Stimulated activated CD8-positive, alpha-beta memory T cell treated with anti-CD3 and anti-CD28 coated beads, Interleukin-15, amount 100 ng/mL, for 48 hours (primary cell): ENCODE measurements at places on chromosomes 7 and 10.

DNA sequence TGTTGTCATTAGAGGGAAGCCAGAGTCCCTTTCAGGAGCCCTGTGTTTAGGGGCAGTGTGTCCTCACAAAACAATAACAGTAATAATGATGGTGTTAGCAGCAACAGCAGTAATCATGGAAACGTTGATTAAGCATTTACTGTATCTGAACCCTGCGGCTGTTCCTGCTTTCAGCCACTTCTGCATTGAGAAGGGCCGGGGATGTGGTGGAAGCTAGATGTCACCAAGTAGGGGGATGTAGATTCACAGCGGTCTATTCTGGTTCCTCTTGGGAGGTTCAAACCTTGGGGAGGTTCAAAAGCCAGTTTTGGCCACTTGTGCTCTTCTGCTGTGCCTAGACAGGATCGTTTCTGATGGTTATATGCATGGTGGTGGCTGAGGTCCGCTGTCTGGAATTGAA lies 44.8 kb downstream of the PRPF18 start:
- DNase-seq, result no peak

DNA sequence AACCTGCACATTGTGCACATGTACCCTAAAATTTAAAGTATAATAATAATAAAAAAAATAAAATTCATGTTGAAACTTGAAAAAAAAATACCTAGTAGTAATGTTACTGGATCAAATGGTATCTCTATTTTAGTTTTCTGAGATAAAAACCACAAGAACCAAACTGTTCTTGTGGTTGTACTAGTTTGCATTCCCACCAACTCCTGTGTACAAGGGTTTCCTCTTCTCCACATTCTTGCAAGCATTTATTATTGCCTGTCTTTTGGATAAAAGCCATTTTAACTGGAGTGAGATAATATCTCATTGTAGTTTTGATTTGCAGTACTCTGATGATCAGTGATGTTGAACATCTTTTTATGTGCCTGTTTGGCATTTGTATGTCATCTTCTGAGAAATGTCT lies 177.7 kb downstream of the KIF20B start:
- DNase-seq, result no peak

DNA sequence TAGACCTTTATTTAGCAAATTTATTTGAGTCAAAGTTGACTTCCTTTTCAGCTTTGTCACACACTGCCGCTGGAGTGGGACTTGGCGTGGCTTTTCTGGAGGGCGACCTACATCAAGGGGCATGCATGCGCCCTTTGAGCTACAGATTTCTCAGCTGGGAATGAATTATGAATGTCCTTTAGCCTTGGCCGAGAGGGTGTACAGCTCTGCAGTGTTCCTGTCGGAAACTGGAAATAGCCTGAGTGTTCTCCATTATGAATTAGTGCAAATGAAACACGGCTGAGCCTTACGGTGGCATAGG lies 79.7 kb downstream of the GLRX3 start:
- no peak for DNase-seq

DNA sequence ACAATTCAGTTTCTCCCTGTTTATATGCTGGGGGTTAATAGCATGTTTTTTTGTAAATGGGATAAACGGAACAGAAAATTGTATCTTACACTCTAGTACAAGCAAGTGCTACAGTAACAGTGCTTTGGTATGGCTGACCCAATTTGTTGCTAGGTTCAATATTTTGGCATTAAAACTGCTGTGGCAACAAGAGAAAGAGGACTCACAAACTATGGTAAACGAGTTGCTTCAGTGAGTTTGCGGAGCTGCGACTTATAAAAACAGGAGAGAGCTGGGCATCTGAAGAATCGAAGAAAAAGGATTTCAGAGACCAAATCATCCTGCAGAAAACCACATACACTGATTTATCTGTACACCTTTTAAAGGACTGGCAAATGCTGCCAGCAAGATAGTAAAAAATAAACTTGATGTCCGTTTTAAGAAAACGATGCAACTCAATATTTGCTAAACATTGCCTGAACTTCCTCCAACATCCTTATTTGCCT lies 2.2 kb downstream of the GLUD1 start:
- no peak for DNase-seq

DNA sequence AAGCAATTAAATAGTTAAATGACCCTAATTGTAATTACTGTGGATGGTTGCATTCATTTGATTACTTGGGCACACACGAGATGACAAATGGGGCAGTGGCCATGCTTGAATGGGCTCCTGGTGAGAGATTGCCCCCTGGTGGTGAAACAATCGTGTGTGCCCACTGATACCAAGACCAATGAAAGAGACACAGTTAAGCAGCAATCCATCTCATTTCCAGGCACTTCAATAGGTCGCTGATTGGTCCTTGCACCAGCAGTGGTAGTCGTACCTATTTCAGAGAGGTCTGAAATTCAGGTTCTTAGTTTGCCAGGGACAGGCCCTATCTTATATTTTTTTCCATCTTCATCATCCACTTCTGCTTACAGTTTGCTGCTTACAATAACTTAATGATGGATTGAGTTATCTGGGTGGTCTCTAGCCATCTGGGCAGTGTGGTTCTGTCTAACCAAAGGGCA lies 8.3 kb downstream of the PCBD1 start:
- DNase-seq, result peak; percentile 62

DNA sequence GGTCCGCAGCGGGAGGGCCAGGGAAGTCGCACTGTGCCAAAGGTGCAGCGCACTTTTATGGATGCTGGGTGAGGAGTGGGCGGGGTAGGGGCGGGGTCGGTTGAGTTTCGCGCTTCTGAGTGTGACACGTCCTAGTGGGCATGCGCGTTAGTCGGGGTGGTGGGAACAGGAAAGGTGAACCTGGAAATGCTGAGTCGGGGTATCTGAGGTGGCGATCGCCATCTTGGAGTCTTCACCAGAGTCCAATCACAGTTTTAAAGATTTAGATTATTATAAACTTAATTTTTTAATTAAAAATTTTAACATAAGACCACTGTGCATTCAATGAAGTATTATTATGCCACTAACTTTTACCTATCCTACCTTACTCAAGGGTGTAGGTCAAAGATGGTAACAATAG lies 45.7 kb downstream of the ZNF138 start:
- no peak for DNase-seq
